ENCODE measurements at places on chromosomes 5 and 9.

- no peak for DNase-seq
These were observed 29.4 kb downstream of the IPPK start for GRCh38 chr9:92640398-92641091.

DNA sequence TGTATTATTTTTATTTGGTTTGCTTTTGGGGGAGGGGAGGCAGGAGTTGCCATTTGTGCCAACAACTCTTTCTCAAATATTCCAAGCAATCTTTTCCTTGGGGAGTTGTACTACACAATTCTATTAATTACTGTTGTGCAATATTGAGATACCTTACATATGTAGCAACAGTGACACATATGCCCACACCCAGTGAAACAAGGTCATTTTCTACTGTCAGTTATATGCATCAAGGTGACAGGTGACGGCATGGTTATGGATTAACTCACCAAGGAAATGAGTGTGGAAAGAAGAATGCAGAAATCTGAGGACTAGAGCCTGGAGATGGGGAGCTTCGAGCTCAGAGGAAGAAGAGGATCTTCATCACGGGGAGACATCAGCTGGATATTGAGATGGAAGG is 17.9 kb upstream of the MSMP start:
- DNase-seq: no peak

DNA sequence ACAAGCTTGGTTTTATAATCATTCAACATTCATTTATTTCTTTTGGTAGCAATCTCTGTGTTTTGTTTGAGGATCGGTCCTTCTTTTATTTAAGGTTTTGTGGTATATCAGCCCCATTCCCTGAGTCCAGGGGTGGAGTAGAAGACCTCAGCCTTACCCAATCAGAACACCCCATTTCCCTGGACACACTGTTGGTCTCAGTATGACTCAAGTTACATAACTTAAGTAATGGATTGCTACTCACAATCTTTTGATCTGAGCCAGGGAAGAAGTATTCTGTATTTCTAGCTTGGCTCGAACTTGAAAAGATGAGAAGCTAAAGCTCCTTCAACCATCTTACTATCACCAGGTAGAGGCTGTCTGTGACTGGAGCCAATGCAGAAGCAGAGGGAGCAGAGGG is 175.2 kb upstream of the HAPLN1 start:
- DNase-seq: no peak

DNA sequence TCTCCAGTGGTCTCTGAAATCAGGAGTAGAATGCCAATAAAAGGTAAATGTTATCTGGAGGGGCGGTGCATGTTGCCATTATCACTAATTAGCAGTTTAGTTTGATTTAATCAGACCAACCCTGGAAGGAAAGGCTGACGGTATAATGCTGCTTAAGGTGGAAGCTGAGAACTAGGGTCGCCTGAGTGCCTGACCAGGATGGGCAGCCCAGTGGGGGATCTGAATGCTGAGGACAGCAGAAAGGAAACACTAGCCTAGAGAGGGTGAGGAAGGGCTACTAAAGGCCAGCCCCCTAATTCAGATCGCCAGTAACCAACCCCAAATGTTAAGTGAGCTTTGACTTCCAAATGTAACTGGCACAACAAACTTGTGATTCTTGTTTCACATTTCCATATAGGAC is 172.2 kb downstream of the APBA1 start:
- no peak for DNase-seq

DNA sequence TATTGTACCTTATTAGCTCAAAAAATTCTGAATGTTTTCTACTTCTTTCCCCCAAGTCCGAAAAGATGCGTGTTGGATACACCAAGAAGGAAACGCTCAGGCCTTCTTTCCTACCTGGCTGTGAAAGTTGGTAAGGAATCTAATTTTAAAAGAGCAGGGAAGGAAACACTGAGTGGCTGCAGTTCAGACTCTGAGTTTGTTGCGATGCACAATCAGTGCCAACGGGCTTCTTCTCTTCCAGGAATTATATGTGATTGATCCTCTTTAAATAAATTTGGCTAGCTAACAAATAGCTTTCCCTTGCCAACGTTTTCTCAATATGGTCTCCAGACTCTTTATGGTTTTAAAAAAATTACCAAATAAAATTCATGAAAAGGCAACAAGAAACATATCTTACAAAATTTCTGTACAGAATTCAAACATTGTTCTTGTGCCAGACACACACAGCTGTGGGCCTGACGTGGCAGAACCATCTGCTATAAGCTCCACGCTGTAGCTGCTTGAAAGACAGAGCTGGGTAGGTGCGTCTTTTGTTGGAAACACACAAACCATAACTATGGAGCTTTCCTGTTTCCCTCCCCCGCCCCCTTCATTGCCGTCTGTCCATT is 493.1 kb downstream of the ZNF608 start:
- DNase-seq: no peak

DNA sequence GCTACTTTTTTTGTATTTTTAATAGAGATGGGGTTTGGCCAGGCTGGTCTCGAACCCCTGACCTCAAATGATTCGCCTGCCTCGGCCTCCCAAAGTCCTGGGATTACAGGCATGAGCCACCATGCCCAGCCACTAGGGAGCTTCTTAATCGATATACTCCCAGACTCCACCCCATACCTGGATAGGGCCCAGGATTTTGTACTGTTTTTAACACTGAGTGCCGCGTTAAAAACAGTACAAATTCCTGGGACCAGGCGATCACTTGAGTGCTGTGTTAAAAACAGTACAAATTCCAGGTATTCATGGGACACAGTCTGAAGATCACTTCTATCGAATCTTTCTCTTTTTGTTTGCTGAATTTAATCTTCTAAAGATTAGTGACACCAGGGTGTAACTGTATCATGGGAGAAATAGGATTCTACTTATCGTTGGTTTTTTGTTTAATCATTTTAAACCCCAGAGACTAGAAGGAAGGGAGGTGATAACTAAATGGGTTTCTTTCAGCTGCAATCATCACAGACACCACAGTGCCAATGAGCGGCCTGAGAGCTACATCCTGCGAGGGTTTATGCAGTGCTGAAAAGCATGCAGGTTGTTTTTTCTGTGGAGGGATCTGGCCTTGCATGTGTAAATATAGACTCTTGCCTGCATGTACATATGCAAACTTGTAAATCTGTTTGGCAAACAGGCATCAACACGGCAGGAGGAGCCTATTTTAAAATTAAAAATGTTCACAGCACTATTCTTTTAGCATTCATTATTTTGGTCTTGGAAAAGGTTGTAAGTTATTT is 303.8 kb upstream of the WWC1 start:
- no peak for DNase-seq
